ENCODE measurements at places on chromosomes 2 and 18. TPM values are rescaled to one million over a fixed set of nuclear protein-coding genes. Genes with fewer than 3 reads are reported as not detected.
A peak's percentile ranks its signal among the peaks of the same experiment; 100 is the strongest.

GRCh38 chr2:40169430-40169829 lies 282.5 kb downstream of the SLC8A1 start:
- no peak for DNase-seq

DNA sequence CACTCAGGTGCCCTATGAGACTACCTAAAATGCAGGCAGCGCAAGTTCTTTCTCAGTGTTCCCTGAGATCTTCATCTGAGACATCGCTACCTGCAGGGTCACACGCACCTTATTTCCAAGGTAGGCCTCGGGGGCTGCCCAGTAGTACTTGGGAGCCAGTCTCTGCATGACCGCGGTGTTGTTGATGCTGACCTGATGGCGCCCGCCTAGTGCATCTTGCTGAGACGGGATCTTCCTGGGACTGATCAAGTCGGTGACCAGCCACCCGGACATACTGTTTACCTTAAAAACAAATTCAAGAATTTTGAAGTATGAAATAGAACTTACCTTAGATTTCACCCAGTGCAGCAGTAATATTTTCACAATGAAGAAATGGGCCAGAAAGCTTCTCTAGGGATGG lies 80.1 kb downstream of the LAMA1 start:
- DNase-seq, result no peak

The ZAP70 gene
- 2.6 TPM for polyA plus RNA-seq

DNA sequence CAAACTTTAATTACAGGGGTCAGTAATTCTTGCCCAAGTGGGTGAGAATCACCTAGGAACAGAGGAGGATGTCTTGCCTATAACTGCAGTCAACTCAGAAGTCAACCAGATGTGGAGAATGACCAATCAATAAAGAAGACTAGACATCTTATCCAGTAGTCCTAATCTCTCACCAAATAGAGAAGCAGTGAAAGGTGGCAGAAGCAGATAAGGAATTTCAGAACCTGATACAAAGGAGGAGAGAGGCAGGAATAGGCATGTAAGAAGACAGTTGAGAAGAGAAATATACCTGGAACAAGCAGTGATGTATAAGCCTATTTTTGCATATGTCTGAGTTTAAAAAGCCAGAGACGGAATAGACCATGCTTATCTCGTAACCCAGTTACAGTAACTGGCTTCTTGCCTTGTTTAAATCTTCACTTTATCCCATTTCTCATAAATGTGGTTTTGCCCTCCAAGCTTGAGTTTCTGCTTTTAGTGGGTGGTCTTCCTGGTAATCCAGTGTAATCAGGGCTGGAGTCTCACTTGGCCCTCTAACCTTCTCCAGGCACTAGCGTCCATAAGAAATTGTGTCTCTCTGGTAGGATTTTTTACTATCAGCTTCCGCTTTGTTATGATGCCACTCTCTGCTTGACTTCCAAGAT lies 401.0 kb downstream of the SUCLG1 start:
- DNase-seq, result no peak

The CNTNAP5 gene
- 0.40 TPM for polyA plus RNA-seq

- DNase-seq, result no peak
These were observed 178.6 kb downstream of the ZBTB7C start for GRCh38 chr18:48230467-48231113.

- DNase-seq, result no peak
These were observed 134.8 kb upstream of the SERPINE2 start for GRCh38 chr2:224173933-224174332.

The CIB4 gene
- 0.23 TPM for polyA plus RNA-seq

GRCh38 chr2:2639251-2640139 lies 308.4 kb upstream of the MYT1L start:
- DNase-seq, result no peak

- DNase-seq, result no peak
These were observed 5.0 kb downstream of the SPIRE1 start for GRCh38 chr18:12652861-12653401.

The MAPRE3 gene
- 56.8 TPM for polyA plus RNA-seq

GRCh38 chr2:222410534-222410933 lies 13.8 kb upstream of the SGPP2 start:
- DNase-seq, result no peak

GRCh38 chr2:195934484-195934883 lies 134.2 kb downstream of the DNAH7 start:
- DNase-seq, result no peak

- DNase-seq, result no peak
These were observed 313.6 kb upstream of the CDH20 start for GRCh38 chr18:61019338-61020301.

DNA sequence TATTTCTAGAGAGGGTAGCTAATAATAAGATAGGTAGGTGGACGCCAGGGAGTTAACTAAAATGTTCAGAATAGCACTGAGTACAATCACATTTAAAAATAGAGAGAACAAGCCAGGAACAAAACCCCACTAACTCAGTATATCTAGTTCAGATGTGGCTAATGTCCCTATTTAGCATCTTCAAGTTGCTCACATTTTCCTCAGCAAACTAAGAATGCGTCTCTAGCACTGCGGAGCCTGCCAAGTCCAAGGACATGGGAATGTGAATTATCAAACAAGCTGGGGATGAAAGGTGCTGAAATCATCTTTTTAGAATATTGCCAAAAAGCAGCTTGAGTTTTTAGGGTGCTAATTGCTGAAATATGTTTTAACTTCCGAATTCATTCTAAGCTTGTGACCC lies 398.5 kb upstream of the FIGN start:
- no peak for DNase-seq

- no peak for DNase-seq
These were observed 59.1 kb upstream of the WIPF1 start for GRCh38 chr2:174656676-174657176.

GRCh38 chr2:134852518-134852917 lies 14.1 kb downstream of the ACMSD start:
- DNase-seq, result no peak

The MEP1B gene
- not detected for polyA plus RNA-seq

The FAP gene
- 11.9 TPM for polyA plus RNA-seq

The HOXD4 gene
- polyA plus RNA-seq, result 1.8 TPM

GRCh38 chr2:62505750-62506420 lies at the start of gene TMEM17:
TSS of gene TMEM17 (minus strand) at chr2:62506195. CDS start at chr2:62506129, 66 bp downstream.
- peak; percentile 91 for DNase-seq

DNA sequence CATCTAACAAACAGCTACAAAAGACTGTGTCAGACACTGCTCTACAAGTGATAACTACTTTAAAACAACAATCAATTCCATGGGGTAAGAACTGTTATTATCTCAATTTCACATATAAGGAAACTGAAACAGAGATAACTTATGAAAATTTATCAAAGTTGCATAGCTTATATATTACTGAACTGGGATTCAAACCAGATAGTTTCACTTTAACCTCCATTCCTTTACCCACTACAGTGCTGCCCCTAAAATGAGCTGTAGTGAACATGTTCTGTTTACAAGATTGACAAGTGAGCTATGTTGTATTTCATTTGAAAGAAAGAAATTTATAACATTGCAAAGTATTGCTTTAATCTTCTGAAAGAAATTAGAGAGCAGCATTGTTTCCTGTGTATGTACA lies 14.1 kb upstream of the GCG start:
- no peak for DNase-seq

DNA sequence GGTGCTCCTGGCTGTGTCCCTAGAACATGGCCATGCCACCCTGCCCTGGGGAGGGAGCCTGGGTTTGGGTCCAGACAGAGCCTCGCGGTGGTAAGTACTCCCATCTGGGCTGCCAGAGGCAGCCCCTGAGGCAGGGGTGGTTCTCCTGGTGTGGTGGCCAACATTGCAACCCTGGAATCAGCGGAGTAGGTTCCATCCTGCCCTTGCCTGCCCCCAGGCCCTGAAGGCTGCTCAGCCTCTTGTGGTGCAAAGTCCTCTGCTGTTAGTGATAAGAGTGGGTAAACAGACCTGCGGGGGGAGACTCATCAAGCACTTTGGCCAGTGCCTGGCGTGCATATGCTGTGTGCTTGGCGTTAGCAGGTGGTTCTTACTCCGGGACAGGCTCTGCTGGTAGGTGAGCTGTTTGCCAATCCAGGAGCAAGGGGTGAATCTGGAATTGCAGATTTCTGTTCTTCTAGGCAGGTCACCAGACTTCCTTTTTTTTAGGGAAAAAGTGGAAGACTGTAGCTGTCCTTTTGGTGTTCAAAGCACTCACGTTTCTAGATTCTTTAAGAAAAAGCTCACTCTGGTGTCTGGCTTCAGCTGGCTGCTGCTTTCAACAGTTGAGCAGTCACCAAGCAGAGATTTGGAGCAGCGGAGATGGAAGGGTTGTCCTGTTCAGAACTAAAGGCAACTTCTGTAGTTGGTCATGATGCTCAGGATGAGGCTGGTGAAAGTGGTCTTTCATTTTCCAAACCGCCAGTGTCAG lies 3.2 kb downstream of the CNNM3 start:
- DNase-seq, result peak; percentile 91

DNA sequence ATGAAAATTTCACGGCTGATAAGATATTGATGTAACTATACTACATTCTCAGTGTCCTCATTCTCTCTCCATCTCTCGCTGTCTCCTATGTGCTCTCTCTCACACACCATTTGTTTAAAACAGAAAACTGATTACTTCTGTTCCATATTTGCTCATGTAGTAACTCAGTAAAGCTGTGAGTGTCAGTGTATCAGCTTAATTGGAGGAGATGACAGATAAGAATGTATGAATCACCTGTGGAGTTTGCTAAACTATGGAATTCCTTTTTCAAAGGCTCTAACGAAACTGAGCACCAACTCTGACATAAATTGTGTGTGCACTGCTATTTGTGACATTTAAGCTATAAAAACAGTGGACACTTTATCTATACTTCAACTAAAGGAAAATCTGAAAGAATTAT lies 1080.0 kb downstream of the DSC3 start:
- DNase-seq, result no peak

The IFT172 gene
- polyA plus RNA-seq, result 35.1 TPM

All from pancreas (tissue), 10 donors.